ENCODE measurements at places on chromosomes 1 and 21.

DNA sequence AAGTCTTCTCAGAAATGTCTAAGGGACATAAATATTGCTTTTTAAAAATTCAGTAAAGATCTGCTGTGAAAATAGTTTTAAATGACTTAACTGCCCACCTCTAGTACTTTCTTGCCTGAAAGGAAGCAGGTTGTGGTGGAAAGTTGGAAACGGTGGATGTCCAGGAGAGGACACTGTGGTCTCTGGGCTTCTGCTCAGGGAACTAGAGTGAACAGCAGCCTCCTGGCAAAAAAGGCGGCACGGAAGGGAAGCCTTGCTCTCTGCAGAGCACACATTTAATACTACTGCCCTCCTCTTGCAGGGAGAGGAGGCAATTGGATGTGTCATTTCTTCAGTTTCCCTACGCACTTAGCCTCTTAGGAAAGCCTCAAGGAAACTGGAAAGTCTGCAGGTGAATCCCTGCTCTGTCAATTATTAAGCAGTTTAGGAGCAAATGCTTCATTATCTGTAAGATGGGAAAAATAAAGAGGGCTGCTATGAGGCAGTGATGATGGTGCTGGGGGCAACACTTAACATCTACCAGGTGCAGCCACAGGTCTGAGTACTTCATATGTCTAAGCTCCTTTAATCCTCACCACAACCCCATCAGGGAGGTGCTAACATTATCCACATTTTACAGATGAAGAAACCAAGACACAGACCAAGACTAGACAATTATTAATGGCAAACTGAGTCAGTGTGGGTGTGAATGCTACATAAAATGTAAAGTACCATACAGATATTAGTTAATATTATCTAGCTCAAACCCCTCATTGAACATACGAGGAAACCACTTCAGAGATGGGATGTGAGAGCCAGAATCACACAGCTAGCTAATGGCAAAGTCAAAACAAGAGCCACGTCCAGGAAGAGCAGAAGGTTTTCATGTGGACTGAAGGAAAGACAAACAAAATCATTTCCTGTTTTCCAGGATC lies 108.9 kb upstream of the ADAR start:
- no peak for DNase-seq

- no peak for DNase-seq
Observed at GRCh38 chr21:19608101-19608621, 1204.6 kb upstream of the TMPRSS15 start.

DNA sequence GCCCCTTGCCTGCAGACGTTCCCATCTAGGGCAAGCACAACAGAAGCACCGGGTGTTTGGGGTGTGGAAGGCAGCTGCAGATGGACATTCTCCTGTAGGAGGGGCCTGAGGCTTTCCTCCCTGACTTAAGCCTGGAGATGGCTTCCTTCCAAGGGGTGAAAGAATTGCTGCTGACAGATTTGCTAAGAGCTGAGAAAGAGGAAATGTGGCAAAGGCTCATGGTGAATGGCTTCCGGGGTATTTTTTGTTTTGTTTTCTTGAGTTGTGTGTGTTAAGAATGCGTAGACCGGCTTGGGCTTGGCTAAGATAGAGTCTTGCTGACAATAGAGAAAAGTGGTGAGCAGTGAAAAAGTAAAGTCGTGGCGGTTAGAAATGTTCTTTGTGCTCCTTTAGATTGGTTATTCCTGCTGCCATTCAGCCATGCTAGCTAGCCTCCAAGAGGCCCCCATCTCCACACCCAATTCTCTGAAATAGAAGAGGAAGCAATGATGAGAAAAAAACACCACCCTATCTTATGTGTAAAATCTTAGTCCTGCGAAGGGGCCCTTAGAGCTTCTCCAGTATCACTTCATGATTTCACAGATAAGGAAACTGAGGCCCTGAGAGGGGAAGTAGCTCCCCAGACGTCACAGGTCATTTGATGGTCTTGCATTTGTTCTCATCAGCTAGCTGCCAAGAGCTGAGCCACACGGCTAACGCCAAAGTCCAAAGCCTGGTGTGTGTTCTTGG lies 36.9 kb downstream of the EIF2D start:
- peak; percentile 87 for DNase-seq

- no peak for DNase-seq
Observed at GRCh38 chr1:23140940-23141596, 27.6 kb downstream of the LUZP1 start.
